ENCODE measurements at places on chromosomes 7 and 10.
A peak's percentile ranks its signal among the peaks of the same experiment; 100 is the strongest.

DNA sequence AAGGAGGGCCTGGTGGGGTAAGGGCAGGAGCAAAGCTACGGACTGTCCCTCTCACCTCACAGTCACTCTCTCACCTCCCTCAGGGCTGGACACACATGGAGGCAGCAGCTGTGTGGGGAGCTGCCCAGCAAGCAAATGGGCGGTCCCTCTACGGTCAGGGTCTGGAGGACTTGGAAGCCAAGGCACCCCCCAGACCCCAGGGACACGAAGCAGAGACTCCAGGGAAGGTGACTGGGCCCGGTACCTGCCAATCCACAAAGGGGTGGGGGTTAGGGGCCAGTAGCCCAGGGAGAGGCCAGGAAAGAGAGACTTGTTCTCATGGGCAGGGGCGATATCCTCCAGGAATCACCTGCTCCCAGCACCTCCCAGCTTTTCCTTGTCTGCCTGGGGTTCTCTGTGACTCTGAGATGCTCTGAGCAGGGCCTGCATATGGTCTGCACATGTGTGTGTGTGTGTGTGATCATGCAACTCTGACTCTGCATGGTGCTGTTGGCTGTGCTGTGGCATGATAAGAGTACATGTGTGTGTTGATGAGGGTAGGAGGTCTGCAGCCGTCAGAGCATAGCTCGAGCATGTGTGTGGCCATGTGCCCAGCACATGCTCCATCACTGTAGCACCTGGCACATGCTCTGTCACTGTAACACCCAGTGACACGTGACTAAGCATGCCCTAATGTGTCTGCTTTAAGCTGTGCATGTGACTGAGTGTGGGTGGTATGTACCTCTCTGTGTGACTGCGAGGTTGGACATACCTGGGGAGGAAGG is 4.6 kb upstream of the LDB3 start:
- no peak for DNase-seq

DNA sequence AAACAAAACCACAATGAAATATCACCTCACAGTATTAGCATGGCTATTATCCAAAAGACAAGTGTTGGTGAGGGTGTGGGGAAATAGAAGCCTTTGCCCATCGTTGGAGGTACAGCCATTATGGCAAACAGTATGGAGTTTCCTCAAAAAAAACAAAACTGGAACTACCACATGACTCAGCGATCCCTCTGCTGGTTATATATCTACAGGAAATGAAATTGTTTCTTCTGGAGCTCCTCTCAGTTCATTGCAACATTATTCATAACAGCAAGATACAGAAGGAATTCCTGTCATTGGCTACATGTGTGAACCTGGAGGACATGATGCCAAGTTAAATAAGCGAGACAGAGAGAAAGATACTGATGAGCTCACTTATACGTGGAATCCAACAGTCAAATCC is 2.4 kb upstream of the UBE3C start:
- DNase-seq, result no peak

GRCh38 chr7:116271963-116272886 is 61.9 kb downstream of the TES start:
- peak; percentile 33 for DNase-seq

DNA sequence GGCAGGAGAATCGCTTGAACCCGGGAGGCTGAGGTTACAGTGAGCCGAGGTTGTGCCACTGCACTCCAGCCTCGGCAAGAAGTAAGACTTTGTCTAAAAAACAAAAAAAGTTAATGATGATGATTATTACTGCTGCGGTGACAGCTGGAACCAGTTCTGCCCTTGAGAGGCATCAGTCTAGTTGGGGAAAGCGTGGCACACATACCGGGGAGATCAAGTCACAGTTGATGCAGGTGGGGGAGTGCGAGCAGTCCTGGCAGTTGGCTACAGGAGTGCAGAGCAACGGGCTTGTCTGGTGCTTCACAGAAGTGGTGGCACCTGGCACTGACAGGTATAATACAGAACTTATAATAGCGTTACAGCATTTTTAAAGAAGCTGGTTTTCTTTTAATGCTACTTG is 173.0 kb downstream of the ARHGAP21 start:
- DNase-seq, result no peak

DNA sequence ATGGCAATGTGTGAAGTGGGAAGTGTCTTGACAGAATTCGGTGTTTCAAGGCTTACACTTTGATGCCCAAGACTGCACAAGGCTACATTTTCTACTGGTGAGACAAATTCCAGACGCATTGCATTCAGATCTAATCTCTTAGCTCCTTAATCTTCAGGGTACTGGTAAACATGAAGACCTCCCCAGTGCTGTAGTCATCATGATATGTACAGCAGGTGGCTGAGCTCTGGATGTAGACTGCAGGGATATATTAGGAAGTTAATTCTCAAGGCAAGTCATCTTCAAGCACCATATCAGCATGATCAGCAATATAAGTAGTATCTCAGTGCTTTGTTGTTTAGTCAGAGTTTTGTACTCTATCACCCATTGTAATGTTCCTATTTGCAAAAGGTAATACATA is 61.8 kb downstream of the IKZF1 start:
- peak; percentile 59 for DNase-seq

DNA sequence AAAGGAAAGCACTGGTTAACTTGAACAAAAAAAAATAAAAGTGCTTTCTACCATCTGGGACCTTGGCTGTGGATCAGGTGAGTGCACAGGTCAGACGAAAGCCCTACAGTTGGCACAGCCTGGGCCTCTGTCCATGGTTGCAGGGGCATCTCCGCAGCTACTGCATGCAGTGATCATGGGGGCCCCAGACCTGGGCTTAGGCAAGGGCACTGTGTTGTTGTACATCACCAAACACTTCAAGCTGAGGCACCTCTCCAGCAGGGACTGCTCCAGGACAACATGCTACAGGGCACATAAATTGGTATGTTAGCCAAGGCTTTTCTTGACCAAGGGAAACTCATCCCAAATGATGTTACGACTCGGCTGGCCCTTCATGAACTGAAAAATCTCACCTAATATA is 23.5 kb downstream of the KLHL7 start:
- no peak for DNase-seq

DNA sequence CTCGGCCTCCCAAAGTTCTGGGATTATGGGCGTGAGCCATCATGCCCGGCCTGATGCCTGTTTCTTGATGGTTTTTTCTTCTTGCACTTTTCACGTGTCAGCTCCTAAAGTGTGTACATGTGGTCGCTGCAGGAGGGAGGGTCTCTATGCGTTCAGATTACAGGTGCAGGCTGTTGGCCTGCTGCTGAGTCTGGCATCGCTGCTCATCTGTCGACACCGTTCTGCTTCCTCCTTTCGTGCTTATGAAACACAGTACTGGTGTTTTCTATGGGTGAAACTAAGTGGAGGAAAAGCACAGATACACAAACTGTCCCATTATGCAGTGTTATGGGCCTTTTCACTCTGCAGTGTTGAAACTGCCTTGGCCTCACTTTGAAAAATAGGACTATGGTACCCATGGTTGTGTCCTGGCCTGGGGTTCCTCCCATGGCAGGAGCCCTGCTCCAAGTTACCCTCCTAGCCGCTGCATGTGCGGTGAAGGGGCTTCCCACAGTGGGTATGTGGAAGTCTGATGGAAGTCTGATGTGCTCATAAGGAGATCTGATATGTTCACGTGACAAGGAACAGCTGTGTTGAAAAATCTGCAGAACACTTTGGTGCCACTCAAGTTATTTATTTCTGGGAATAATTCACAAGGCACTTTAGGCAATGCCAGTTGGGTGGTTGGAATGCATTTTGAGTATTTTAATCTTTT is 23.5 kb downstream of the OGDH start:
- DNase-seq, result no peak

- peak; percentile 69 for DNase-seq
Observed at GRCh38 chr7:129951226-129952085, 1.3 kb downstream of the UBE2H start.

GRCh38 chr10:49176310-49177268 is 11.6 kb downstream of the TMEM273 start:
- DNase-seq, result no peak

DNA sequence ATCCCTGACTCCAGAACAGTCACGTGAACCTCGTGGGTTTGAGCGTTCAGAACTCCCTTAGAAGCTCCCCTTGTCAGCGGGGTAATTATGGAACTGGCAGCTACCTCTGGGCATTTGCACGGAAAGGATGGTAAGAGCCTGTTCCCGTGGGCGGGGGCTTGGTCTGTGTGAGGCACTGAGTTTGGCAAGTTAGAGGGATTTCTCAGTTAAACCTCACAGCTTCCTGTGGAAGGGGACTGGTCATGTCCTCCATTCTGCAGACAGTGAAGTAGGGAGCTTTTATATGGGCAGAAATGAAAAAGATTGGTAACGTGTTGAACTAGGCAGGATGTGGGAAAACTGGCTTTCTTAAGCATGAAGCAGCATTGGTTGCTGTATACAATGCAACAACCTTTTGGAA is 16.0 kb downstream of the PALD1 start:
- peak; percentile 71 for DNase-seq

GRCh38 chr10:77643795-77644468 is 6.3 kb upstream of the KCNMA1 start:
- peak; percentile 68 for DNase-seq

DNA sequence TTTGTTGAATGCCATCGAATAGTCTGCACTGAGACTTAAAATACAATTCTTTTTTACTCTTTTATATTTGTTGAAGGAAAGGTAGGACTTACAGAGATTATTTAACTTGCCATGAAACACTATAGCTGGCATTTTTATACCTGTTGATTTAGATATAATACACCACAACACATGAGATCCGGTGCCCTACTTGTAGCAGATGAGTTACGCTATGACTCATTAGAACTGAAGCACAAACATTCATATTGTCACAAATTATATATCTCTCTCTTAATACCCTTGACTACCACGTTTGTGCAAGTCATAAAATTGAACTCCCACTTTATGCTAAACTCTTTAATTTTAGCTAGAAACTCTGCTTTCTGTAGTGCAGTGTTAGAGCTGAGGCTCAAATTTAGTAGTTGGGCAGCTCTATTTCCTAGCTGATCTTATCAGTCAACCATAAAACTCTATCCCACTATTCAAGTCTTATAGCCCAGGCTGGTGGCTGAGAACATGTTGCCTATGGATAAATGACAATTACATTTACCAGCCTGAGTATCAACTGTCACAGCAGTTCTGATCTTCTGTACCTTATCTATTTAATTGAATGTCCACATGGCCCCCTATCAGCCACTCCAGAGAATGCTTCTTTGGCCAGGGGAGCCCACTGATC is 137.4 kb upstream of the SEMA3D start:
- no peak for DNase-seq

DNA sequence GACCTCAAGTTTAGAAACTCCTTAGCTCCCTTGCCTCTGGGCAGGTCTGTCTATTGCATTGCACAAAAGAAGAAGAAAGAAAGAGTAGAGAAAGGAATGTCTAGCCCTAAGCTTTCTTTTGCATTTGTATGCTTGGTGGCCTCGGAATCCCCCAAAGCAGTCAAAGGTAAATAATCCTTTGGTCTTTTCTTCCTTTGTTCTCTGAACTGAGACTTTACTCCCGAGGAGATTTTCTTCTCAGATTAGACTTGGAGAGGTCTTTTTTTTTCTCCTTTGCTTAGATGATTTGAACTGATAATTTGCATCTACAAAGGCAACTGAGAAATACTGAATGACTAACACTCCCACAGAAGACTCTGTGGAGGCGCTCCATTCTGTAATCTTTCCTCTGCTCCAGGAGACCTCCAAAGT is 93.2 kb downstream of the AKR1D1 start:
- DNase-seq, result no peak

DNA sequence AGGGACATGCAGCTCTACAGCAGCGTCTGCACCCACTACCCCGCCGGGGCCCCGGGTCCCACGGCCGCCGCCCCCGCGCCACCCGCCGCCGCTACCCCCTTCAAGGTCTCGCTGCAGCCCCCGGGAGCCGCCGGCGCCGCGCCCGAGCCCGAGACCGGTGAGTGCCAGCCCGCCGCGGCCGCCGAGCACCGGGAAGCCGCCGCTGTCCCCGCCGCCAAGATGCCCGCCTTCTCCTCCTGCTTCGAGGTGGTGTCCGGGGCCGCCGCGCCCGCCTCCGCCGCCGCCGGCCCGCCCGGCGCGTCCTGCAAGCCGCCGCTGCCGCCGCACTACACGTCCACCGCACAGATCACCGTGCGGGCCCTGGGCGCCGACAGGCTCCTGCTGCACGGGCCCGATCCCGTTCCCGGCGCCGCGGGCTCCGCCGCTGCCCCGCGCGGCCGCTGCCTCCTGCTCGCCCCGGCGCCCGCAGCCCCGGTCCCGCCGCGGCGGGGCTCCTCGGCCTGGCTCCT is 631 bp downstream of the OTUD1 start:
- no peak for DNase-seq

GRCh38 chr10:77756319-77757232 is 119.0 kb upstream of the KCNMA1 start:
- no peak for DNase-seq

DNA sequence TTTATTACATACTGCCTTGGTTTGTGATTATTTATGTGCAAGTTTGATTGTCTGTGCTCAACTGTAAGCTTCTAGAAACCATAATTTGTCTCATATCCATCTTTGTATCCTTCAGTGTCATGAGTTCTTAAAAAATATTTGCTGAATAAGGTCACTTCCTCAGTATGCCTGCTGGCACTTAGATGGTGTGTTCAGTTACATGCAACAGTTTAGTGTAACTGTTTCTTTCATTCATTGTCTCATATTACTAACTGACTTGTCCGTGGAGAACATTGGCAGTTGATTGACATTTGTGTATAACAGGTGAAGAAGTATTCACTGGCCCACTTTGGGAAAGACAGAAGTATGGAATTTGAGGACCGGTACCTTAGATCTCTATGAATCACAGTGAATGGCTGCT is 236.9 kb downstream of the PRKG1 start:
- DNase-seq, result no peak

GRCh38 chr10:116311706-116312490 is 12.3 kb upstream of the CCDC172 start:
- DNase-seq, result peak; percentile 27

DNA sequence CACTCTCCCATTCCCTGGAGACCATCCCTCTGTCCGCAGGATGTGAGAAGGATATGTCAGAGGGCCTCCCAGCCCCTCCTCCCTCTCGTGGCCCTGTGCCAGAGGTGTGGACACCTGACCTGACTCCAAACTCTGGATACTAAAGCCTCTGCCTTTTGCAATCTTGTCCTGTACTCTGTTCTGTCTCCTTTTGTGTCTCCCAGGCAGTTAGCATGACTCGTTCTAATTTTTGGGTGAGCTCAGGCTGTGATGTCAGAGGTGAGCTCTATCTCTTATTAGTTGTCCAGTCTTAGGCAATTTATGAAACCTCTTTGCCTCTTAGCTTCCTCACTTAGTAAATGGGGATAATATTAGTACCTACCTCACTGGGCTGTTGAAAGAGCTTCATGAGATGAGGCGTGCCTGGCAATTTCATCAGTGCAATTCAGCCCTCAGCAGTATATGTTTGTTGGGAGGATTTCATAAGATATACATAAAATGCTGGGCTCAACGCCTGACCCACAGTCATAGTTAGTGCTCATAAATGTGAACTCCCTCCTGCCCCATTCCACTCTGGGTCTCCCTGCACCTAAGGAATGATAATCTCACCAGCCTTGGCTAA is 10.9 kb downstream of the MARVELD1 start:
- DNase-seq, result no peak

- peak; percentile 67 for DNase-seq
Observed at GRCh38 chr10:110460111-110460809, 37.4 kb upstream of the DUSP5 start.

GRCh38 chr7:115008465-115009114 is 86.7 kb downstream of the MDFIC start:
- peak; percentile 72 for DNase-seq

Data from activated CD4-positive, alpha-beta T cell treated with anti-CD3 and anti-CD28 coated beads, Interleukin-2, amount 10 ng/mL, durations not matched to agents 24 days and 14 days (primary cell).